ENCODE measurements at places on chromosomes 1 and 21.

- peak; percentile 31 for DNase-seq
These were observed 1.7 kb downstream of the COP1 start for GRCh38 chr1:176205332-176205914.

GRCh38 chr1:62989497-62989896 lies 205.6 kb downstream of the ATG4C start:
- DNase-seq, result peak; percentile 24

- DNase-seq, result peak; percentile 91
These were observed 472.7 kb downstream of the PTPRU start for GRCh38 chr1:29708796-29709703.

GRCh38 chr1:40132383-40133311 lies 28.5 kb upstream of the RLF start:
- no peak for DNase-seq

DNA sequence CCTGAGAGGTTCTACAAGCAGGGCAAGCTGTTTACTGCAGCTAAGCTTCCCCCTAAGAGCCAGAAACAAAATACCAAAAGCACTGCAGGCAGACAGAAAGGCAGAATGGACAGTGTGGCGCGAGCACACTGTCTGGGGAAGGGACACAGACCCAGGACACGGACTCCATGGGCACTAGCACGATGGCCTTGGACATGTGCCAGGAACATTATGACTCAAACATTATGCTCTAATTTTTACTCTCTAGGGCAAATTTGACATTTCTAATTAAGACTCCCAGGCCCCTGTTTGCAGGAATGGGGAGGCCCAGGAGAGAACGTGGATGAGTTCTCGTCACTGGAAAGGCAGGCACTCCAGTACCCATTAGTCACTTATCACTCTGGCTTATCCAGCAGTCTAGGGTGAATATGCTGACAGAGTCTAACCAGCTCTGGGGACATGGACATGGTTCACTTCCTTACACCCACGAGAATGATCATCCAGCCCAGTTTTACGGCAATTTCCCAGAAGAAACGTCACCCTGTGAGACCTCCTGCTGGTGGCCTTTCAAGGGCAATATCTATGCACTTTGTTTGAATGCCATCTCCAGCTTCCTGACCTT lies 45.1 kb downstream of the CAPN8 start:
- DNase-seq, result no peak

DNA sequence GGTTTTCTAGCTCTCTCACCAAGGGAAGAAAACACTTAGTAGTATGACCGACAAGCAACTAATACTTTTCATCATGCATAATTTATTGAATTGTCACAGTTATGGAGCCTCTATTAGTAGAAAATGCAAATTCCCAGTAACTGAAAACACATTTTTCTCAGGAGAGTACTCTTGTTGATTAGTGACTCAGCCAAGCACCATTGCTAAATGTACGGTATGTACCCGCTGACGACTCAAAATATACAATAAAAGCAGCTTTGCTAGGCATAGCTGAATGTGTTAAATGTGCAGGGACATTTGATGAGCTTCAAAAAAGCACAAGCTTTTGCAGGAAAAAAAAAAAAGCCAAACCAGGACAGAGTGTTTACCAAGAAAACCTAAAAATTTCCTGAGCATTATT lies 63.9 kb downstream of the WDR64 start:
- peak; percentile 75 for DNase-seq

DNA sequence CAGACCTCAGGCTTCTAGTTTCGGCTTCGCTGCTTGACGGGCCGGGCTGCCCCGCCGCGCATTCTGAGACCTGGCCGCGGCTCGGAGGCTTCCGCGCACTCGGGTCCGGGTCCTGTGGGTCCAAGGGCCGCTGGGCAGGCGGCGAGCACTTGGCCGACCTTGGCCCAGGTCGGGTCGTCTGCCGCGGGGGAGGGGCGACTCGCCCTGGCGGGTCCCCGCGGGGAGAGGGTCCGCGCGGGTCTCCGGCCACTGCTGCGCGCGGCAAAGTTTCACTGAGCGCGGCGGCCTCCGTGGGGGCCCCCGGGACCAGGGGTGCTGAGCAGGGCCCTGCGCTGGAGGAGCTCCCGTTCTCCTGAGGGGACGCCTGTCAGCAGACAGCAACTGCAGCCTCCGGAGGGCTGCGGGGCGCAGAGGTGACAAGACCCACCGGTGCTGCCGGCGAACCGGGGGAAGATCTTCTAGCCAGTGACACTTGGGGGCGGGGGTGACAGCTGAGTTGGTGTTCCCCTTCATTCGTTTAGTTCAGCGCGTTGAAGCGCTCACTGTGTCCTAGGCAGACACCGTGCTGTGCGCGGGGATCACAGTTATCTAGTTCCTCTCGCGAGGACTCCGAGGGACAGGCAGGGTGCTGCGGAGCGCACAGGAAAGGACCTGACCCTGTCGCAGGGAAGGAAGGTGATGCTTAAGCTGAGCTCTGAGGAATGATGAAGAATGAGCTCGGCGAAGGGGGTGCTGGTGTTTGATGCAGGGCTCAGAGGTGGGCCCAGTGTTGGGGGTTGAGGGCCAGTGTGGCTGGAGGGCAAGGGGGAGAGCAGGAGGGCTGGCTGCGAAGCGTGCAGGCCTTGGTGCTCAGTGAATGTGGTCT lies 725 bp downstream of the MTFR1L start:
- DNase-seq, result peak; percentile 73

GRCh38 chr1:207612762-207613161 lies 32.2 kb upstream of the CR1L start:
- DNase-seq, result no peak

DNA sequence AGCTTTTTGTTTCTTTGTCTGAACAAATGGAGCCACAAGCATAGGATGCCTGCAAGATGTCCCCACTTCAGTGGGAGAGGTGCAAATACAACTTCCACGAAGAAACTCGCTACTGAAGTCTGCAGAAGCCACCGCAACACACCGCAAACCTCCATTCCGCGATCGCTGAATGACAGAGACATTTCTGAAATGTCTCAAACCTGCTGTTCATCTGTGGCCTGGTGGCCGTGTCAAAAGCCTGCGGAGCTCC lies 1.0 kb downstream of the TP53BP2 start:
- DNase-seq, result no peak

DNA sequence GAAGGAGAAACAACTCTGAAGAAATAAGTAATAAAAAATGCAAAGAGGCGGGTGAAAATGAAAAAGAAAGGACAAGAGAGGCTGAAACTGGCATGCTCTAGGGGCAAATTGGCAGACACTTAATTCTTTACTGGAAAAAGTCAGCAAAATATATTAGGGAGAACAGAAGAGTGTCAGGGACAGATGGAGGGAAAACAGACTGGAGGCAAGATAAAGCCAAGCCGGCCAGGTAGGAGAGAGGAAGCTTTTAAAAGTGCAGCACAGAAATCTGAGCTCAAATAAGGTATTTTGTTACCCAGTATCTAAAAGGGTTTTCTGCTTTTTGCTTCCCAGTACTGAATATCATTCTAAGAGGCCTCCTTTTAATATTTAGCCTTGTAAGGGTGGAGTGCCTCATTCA lies 339.3 kb downstream of the PAPPA2 start:
- DNase-seq, result no peak

GRCh38 chr1:168617974-168618750 lies 41.8 kb downstream of the XCL1 start:
- no peak for DNase-seq

GRCh38 chr1:233547726-233548125 lies 66.2 kb upstream of the KCNK1 start:
- DNase-seq, result no peak

DNA sequence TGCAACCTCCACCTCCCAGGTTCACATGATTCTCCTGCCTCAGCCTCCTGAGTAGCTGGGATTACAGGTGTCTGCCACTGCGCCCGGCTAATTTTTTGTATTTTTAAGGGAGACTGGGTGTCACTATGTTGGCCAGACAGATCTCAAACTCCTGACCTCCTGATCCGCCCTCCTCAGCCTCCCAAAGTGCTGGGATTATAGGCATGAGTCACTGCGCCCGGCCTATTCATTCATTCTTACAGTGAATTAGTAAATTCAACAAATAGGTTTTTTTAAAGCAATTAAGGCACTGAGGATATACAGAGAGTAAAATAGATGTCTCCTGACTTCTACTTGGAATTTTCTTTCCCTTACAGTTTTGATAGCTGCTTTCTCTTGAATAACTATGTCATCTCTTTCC lies 43.5 kb downstream of the CDC42 start:
- no peak for DNase-seq

GRCh38 chr1:202016022-202016810 lies 5.8 kb downstream of the ELF3 start:
- DNase-seq, result no peak

- no peak for DNase-seq
These were observed 178.3 kb downstream of the CACNA1E start for GRCh38 chr1:181661569-181661968.

GRCh38 chr1:160610569-160611242 lies 31.4 kb upstream of the CD84 start:
- DNase-seq, result no peak

DNA sequence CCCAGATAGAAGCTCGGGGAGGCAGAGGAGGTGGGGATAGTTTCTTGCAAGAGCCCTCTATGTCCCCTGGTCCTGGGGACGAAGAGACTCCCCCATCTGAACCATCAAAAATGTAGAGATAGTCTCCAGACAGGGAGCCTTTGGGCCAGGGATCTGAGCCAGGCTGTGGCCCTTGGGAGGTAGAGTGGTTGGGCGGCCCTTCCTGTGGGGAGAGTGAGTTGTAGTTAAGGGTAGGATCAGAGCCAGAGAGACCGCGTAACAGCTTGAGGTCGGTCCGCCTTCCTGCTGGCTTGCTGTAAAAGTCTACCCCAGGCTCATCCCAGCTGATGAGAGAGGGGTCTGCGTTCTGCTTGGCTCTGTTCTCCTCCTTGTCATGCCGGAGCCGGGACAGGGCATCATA lies 25.3 kb downstream of the PIK3C2B start:
- no peak for DNase-seq

DNA sequence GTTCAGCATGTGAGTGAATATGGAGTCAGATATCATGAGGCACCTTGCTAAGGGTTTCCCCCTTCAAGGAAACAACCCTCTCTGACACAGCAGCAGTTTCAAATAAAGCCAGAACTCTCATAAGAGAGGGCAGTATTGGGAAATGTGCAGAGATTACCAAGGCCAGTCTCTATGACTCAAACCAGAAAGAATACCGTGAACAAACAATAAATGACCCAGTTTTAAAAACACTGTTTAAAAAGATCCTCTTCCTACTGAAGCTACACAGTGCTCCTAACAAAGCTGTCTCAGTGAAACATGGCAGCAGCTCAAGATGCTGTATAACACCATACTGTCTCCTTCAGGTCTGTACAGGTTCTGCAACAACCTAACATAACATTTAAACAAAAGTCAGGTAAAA lies 102.6 kb downstream of the KIAA0319L start:
- DNase-seq, result peak; percentile 42

DNA sequence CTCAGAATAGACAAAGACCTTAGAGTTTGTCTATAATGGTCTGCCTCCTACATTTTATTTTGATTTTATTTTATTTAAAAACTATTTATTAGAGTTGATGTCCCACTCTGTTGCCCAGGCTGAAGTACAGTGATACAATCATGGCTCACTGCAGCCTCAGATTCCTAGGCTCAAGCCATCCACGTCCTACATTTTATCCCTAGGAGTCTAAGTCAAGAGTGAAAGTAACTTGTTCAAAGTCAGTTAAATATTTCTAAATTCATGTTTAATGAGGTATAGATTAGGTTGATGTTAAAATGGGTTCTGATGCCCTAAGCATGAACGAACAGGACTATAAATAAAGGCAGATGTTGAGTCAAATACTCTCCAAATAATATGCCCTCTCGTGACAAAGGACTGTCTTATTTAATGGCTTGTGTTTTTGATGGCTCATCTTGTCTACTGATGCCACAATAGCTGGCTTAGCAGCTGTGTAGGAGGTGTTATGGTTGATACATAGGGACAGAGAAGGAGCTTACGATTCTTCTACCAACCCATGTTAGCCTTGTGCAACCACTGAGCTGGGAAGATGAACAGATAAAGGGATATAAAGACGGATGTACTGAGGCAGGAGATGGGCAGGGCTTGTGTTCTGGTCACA lies 66.0 kb upstream of the CR1L start:
- no peak for DNase-seq

GRCh38 chr1:178143730-178144690 lies 50.1 kb downstream of the RASAL2 start:
- peak; percentile 48 for DNase-seq

DNA sequence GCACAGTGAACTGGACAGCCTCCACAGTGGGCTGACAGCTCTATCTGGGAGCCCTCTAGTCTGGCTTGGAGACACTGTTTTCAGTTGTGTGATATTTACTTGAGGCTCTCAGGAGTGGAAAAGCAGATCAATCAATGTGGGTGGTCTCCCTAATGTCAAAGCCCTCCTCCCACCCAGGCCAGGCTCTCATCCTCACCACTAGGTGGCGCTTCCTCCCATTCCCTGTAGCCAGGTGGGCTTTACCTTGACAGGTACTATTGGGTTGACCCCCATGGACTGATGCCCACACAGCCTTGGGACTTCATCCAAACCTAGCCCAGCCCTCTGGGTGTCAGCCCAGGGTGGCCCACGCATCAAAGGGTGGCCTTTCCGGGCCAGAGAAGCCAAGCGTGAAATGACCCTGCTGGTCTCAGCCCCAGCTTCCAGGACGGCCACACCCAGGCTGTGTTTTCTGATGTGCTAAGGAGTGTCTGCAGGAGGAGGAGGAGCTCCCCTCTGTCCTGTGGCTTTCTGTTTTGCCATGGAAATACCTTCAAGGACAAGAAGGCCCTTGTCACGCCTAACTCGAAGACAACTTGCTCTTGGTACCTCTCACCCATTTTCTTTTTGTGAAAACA lies 54.0 kb downstream of the CLIC6 start:
- peak; percentile 27 for DNase-seq

- no peak for DNase-seq
These were observed 9.8 kb downstream of the EDN2 start for GRCh38 chr1:41474490-41475271.

DNA sequence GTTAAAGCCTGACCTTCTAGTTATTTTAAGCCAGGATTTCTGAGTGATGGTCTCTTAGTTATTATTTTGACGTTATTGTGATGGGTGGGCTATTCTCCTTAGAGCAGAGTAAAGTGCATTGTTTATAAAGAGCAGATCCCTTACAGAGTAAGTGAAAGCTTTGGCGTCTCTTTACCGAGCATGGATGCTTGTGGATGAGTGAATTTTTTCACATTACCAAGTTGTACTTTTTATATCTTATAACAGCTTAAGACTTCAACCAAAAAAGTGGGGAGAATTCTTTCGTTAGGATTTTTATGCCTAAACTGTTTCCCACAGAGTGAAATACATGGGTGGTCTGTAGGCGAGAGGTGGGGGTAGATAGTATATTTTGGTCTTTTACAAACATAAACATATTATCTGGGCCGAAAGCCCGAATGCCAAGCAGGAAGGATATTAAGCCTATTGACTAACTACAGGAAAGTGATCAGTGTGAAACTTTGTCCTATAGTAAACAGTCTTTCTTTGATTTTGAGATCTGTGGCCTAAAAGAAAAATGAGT lies 279.1 kb upstream of the C1orf105 start:
- no peak for DNase-seq

GRCh38 chr1:227066999-227067398 lies 126.9 kb downstream of the COQ8A start:
- DNase-seq, result no peak

- peak; percentile 42 for DNase-seq
These were observed 2063.9 kb downstream of the MRPL39 start for GRCh38 chr21:23543333-23543732.

GRCh38 chr1:89466307-89466930 lies 58.2 kb upstream of the LRRC8B start:
- no peak for DNase-seq

GRCh38 chr1:40855513-40855912 lies 6.7 kb downstream of the CITED4 start:
- DNase-seq, result no peak

GRCh38 chr1:208598021-208598420 lies 353.8 kb upstream of the PLXNA2 start:
- no peak for DNase-seq
